Left colon (tissue), 2 donors: ENCODE measurements at places on chromosomes 7 and 10. TPM values are rescaled to one million over a fixed set of nuclear protein-coding genes. Genes with fewer than 3 reads are reported as not detected.
A peak's percentile ranks its signal among the peaks of the same experiment; 100 is the strongest.

GRCh38 chr7:1114088-1114487 is 26.2 kb downstream of the GPER1 start:
- no peak for DNase-seq

DNA sequence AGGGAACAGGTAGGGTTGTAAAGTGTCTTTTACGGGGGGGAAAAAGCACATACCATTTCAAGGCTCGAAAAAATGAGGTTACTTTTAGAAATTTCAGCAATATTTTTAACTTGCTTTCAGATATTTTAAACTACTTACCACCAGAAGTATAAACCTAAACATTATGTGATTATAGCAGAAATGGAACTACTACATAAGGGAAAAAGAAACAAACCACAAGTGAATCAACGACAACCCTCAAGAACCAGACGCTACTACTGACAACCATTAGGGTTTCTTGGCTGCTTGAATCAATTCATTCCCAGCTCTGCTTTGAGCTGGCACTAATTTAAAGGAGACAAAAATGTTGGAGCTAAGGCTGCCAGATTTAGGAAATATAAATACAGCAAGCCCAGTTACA is 80.1 kb downstream of the ZFAND4 start:
- DNase-seq = no peak

DNA sequence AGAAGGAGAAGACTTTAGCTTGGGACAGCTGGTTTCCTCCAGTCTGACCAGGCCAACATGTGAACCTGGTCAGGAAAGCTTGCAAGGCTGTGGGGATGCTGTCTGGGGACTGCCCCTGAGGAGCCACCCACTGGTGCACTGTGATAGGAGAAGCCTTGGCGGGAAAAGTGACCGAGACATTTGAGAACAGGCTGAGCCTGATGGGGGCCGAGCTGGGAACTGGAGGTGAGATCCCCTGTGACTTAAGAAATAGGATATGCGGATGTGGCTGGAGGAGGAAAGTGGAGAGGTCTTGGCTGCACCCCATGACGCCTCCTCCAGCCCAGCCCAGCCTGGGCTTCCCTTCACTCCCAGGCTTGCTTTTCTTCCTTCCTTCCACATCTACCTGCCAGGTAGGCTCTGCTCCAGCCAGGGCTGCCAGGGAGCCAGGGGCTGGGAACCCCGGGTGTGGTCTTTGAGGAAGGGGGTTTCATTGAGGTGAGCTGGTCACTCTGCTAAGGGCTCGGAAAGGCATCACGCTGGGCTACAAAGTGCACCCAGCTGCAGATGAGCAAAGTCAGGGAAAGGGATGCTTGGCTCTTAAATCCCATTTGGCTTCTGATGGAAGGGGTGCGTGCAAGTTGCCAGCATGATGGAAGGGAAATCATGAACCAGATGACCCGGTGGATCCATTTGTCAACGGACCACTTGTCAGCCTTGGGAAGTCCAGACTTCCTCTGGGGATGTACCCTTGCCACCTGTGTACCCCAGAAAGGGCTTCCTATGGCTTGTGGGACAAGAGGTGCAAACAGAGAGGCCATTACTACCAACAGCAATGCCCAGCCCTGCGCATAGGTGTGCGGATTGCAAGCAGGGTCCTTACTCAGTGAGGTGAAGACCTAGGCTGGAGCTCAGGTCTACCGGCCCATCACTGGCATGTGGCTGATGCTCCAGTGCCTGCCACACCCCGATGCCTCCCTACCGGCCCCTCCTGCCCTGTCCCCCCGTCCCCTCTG is 66.3 kb downstream of the C10orf143 start:
- DNase-seq = no peak

DNA sequence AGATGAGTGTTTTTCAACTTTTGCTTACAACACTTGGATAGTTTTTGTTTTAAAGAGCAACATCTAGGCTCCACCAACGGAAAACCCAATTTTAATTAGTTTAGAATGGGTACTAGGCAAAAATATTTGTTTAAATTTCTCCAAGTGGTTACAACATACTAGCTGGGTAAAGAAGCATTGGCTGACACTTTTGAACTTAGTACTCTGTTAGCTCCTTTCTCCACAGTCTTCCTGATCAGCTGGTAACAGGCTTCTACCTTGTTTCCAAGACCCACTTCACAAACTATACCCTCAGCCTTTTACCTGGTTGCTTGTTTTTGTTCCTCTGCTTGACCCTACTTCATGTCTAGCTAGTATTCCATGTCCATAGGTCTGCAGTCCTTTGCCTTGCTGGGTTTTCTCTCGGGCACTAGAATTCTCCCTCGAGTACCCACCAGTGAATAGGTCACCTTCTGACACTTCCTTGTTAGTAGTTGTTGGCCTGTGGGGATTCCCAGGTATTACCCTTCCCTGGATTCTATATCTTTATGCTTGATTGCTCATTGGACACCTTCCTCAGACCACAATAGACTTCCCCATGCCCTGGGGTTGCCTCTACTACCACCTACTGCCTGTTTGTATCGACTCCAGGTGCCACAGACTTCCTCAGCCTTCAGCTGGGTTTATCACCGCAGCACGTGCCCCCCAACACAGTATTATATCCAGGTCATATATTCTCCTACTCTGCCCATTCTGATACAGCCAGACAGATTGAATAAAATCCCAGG is 42.0 kb downstream of the PRPS1L1 start:
- no peak for DNase-seq

- no peak for DNase-seq
Observed at GRCh38 chr7:7557252-7557651, 9.4 kb upstream of the MIOS start.

DNA sequence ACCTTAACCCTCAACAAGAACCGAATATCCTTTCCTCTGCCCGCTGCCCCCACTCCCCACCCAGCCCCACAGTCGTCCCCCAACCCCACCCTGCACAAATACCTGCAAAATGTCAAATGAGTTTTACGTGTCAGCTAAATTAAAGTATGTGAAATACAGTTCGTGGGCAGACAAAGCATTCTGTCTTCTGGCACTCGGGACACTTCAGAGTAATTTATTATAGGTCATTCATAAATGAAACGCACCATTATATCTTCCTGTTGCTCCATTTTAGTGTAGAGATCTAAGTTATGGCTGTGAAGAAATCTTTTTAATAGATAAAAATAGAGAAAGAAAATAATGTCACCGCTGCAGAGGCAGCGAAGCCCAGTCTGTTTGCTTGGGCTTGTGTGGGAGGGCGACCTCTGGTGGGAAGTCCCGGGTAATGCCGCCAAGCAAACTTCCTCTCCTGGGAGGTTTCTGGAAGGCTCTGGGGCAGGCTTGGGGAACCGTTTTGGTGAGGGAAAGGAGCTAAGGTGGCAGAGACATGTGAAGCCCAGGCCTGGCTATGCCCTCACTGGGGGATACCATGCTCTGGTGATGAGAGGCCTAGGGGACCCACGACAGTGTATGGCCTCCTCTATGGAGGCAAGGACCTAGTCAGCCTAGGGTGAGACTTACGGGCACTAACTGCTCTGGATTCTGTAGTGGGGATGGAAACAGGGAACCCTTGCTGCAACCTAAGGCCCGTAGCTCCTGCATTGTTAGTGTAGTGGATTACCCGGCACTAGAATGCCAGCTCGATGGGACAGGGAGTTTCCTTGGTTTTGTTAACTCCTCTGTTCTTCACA is 604.9 kb downstream of the LRMDA start:
- peak; percentile 54 for DNase-seq

GRCh38 chr7:21064698-21065648 is 278.3 kb upstream of the SP8 start:
- no peak for DNase-seq

GRCh38 chr10:64316416-64316815 is 795.2 kb downstream of the REEP3 start:
- no peak for DNase-seq

DNA sequence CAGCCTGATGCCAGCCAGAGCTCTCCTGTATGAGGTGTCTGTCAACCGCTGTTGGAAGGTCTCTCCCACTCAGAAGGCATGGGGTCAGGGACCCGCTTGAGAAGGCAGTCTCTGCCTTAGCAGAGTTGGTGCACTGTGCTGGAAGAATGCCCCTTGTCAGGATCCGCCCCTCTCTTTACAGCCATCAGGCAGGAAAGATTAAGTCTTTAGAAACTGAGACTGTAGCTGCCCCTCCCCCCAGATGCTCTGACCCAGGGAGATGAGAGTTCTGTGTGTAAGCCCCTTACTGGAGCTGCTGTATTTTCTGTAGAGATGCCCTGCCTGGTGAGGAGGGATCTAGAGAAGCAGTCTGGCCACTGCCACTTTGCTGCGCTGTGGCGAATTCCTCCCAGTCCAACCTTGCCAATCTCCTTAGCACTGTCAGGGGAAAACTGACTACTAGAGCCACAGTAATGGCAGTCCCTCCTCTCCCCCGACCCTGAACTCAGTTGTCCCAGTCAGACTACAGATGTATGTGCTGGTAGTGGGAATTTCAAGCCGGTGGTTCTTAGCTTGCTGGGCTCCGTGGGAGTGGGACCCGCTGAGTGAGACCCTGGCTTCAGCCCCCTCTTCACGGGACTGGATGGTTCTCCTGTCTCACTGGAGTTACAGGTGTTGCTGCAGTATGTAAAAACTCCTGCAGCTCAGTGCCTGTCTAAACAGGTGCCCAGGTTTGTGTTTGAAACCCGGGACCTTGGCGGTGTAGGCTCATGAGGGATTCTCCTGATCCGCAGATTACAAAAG is 285.5 kb upstream of the ZWINT start:
- no peak for DNase-seq

DNA sequence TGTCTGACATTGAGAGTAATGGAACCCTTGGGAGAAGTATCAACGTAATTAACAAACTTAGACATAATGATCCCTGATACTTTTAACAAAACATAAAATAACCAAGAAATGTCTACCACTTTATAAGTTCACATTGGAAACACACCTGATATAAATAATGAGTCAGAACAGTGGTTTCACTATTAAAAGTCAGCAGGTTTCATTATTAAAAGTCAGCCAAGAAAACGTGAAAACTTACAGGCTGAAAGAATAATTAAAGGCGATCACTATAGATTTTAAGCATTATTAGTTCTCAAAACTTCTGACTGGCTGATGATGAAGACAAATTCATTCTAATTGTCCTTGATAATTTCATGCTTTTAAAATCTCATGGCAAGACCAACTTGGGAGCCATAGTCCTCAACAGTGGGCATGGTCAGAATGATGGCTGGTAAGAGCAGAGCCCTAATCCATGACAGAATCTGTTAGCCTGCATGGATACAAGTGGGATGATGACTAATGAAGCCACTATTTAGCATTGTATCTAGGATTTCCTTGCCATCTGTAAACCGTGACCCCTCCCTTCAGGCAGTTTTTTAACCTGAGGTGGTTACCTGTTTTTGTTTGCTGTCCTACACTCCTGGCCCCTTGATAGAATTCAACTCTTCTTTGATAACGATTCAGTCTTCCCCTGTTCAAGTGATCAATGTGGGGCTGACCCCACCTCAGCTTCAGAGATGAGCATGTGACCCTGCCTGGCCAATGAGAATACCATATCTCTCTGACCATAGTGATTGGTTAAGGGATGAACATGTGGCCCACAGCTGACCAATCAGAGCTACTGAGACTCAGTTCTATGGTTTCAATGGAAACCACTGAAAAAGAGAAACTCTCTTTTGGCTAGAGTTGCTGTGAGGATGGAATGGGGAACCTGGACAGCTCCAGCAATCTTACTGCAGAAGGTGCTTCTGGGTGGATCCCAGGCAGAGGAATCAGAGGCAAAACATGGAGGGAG is 151.0 kb downstream of the PLPP4 start:
- no peak for DNase-seq

DNA sequence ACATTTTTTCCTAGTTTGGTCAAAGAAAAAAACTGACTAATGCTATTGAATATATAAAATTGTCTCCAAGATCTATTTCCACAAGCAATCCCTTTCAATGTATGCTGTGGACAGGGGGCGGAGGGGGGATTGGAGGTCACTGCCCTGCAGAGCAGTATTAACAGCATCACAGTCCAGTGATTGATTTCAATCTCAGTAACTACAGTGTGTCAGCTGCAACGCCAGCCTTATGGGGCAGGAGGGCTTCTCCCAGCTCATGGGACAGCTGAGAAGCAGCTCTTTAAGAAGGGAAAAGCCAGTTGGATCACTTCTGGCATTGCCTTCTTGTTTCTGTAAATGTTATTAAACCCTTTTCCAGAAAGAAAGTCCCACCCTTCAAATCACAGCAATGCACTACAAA is 65.0 kb downstream of the RAPGEF5 start:
- DNase-seq = no peak

DNA sequence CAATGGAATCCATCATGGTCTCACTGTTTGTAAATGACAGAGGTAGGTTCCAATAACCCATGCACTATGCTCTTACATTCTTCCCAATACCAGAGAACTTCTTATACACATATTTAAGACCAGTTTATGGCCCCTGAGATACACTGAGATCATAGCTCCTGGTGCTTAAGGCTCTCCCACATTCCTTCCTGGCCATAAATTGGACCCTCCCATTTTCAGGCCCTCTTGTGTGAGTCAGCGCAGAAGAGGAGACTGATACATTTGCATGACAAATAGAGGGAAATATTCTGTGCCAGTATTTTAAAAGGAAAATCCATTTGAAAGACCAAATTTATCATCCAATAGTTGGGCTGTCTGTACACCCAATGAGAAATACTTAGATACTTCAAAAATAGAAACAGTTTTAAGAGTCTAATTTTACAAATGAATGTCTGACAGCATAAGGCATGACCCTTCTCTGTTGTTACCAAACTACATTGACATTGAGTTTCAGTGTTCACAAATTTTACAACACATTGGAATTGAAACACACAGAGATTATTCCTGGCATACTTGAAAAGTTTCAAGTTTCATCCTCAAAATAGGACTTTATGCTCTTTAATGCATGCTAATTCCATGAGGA is 35.3 kb downstream of the SLC16A9 start:
- DNase-seq = peak; percentile 68

DNA sequence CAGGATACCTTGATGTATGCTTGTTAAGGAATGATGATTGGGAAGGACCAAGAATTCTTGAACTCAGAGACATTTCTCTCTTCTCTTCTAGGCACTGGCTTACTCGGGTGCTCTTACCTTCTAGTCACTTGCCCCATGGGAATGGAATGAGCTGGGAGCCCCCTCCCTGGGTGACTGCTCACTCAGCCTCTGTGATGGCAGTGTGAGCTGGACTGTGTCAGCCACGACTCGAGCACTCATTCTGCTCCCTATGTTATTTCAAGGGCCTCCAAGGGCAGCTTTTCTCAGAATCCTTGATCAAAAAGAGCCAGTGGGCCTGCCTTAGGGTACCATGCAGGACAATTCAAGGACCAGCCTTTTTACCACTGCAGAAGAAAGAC is 10.7 kb downstream of the ZDHHC16 start:
- DNase-seq = no peak

- DNase-seq = no peak
Observed at GRCh38 chr7:7237201-7237977, 55.0 kb downstream of the C1GALT1 start.

- DNase-seq = no peak
Observed at GRCh38 chr10:88987243-88987725, 3.3 kb upstream of the FAS start.

SFRP4 gene
- 0.39 TPM for total RNA-seq

TMEM270 gene
- total RNA-seq = not detected

IDI1 gene
- total RNA-seq = 65.2 TPM

STEAP1B gene
- total RNA-seq = 0.47 TPM

GLI3 gene
- total RNA-seq = 8.2 TPM

OR6V1 gene
- total RNA-seq = not detected

PURB gene
- 20.9 TPM for total RNA-seq

SYT15 gene
- 1.4 TPM for total RNA-seq
